CD4-positive, alpha-beta T cell (primary cell): ENCODE measurements at places on chromosomes 4 and X.
A peak's percentile ranks its signal among the peaks of the same experiment; 100 is the strongest.

- no peak for DNase-seq
These were observed 13.0 kb upstream of the PDCL2 start for GRCh38 chr4:55604996-55605395.

DNA sequence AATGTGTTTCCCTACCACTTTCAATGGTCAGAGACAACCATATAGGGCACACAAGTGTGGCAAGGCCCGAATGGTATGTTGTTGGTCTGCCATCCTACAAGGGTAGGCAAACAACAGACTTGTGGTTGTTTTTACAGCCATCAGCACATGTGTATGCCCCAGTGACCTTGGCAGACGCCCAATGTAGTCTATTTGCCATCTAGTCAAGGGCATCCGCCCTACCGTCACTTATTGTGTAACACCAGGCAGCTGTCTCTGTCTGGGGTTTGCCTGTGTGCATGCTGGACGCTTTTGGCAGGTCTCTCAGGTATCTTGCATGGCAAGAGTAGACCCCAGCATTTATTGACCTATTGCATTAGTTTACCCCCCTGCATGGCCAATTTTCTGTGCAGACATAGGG, 1145.5 kb upstream of the POU3F4 start:
- DNase-seq = no peak

DNA sequence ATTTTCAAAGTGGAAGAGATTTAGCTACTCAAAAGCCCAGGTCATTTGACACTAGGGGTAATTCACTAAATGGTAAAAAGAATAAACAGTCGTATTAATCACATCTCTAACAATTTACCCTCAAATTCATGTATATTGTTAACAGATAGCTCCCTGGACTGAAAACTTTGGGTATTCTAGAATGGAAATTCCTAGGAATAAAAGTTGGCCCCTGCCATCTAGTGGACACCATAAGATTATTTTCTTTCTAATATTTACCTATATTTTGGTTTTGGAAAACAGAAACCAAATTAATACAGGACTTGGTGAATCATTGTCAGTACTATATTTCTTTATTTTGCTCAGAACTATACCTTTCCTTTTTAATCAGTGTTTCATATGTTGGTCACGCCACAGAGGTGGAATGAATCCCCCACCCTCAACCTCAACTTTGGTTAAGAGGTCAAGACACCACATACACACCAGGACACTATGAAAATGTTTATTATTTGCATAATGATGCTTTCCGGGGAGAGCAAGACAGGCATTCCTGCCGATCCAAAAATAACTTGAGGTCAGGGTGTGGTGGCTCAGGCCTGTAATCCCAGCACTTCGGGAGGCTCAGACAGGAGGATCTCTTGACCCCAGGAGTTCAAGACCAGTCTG, 96.2 kb upstream of the APOOL start:
- DNase-seq = no peak

- DNase-seq = no peak
These were observed 210.7 kb downstream of the PRR32 start for GRCh38 chrX:127030016-127030748.

DNA sequence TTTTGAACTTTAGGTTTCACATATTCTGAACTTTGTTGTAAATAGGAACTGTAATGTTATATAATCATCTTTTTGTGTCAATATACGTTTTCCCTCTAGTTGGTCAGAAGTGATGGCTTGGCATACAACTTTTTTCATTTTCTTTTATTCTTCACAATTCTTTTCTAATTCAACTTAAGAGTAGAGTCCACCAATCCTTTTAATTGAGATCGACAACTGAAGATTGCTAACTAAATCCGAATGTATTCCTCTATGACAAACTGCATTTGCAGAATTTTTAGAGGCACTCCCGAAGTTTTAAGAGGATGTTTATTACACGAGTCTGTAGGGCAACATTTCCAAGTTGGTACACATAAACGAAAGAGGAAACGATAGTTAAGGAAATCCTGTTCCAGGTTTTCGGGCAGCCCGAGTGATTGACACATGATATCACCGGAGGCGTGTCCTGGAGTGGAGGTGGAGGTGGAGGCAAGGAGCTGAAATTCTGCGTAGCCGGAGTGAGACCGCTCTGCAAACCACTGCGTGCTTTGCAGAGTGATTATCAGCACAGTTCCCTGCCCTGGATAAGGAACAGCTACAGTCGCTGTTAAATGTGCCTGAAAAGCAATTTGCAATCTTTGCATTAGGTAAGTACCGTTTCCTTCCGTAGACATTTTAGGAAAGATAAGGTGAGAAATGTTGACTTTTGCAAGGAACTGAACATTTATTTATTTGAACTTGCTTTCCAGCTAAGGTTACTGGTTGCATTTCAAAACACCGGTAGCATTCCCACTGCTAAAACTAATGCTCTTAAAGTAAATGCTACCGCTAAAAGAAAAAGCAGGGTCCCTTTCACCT, at the start of gene SPRY1:
SPRY1 (plus strand) TSS at position 489 of the 837 bp plus-strand sequence. CDS start 4,797 bp downstream, outside the sequence.
- peak; percentile 46 for DNase-seq
